ENCODE measurements at places on chromosomes 3 and 15. TPM values are rescaled to one million over a fixed set of nuclear protein-coding genes. Genes with fewer than 3 reads are reported as not detected.

- no peak for DNase-seq
Observed at GRCh38 chr3:51962854-51963530, 4.3 kb downstream of the PCBP4 start.

- peak; percentile 42 for DNase-seq
Observed at GRCh38 chr15:74172701-74173379, 670 bp upstream of the ISLR start.

DNA sequence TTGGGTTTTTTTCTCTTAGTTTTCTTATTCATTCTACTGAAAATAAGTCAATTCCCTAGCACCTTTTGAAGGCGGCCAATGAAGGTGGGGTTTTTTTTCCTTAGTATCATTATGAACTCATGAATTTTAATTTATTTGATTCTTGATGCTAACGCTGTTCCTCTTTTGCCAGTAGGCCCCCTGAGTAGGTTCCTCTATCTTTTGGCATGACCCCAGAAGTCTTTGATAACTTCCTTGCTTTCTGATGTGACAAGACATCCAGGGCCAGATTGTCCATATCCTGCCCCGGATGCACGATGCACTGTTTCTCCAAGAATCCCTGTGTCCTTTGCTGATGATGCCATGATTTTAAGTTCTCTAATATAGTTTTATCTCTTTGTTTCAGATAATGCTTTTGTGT lies 20.6 kb downstream of the LRRK1 start:
- no peak for DNase-seq

GRCh38 chr15:80744826-80745225 lies 34.3 kb upstream of the CEMIP start:
- DNase-seq = no peak

- peak; percentile 41 for DNase-seq
Observed at GRCh38 chr3:45553469-45553974, 41.0 kb upstream of the LIMD1 start.

- no peak for DNase-seq
Observed at GRCh38 chr3:119235151-119235550, 5.5 kb downstream of the B4GALT4 start.

GRCh38 chr3:142120707-142121106 lies 28.6 kb downstream of the TFDP2 start:
- DNase-seq = no peak

- DNase-seq = no peak
Observed at GRCh38 chr3:108136561-108137459, 46.0 kb upstream of the CD47 start.

GRCh38 chr3:194871143-194871863 lies 185.6 kb downstream of the FAM43A start:
- DNase-seq = peak; percentile 94

ARF4 gene
- total RNA-seq = 148 TPM

UBXN7 gene
- 35.2 TPM for total RNA-seq

DNA sequence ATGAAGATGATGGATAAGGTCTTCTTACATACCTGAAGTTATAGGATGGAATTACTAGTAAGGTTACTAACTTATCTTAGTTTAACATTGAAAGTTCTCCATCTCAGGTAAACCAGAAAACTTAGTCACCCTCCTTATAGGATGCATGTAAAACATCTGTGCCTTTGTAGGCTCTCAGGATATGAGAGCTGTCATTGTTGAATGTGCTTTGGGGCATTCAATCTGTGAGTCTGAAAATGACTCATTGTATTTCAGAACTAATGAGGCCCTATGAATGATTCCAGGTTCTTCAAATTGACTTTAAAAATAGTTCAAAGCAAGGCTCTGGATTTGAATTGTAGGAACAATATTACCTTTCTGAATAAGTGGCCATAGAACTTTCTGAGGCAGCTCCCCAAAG lies 237.7 kb upstream of the AZI2 start:
- no peak for DNase-seq

GRCh38 chr3:116849261-116849688 lies 139.7 kb downstream of the TUSC7 start:
- no peak for DNase-seq

CA12 gene
- 255 TPM for total RNA-seq

DNA sequence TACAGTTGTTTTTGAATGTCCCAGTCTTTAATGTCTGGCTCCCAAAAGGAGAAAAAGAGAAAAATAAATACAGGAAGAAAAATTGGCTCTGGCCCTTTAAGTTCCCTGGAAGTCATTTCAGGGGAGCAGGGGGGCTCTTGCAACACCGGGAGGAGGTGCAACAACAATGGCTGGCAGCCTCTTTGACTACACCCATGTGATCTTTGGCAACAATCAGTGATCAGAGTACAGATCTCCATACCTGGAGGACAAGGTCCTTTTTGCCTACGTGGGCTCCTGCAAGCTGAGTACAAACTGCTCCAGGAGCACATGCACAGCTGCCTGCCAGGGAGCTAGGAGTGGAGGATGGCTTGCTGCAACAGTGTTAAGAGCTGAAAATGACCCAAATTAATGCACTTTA lies 63.9 kb downstream of the GLCE start:
- DNase-seq = peak; percentile 81

DNA sequence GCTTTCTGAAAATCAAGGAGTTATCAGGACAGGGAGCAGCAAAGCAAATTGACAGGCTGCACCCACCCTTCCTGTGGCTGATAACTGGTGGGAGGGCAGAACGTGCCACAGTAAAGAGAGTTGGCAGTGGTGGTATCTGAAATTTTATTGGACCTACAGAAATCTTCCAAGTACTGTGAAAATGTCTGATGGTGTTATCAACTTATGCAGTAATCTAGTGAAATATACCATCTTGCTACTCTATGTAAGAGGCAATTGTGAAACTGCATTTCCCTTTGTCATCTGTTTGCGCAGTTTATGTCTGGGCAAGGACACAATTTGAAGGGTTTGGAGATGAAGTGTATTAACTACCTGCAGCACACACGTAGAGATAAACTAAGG lies 1.5 kb downstream of the PLCL2 start:
- DNase-seq = no peak

DNA sequence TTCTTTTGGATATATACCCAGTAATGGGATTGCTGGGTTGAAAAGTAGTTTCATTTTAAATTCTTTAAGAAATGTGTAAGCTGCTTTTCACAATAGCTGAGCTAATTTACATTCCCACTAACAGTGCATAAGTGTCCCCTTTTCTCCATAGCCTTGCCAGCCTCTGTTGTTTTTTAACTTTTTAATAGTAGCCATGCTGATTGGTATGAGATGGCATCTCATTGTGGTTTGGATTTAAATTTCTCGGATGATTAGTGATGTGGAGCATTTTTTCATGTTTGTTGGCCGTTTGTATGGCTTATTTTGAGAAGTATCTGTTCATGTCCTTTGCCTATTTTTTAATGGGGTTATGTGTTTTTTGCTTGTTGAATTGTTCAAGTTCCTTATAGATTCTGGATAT lies 444.3 kb upstream of the ATP11B start:
- no peak for DNase-seq

GRCh38 chr3:25266677-25267076 lies 161.4 kb upstream of the RARB start:
- no peak for DNase-seq

- DNase-seq = peak; percentile 51
Observed at GRCh38 chr15:41474436-41474835, 19.2 kb upstream of the ITPKA start.

- DNase-seq = no peak
Observed at GRCh38 chr15:29934251-29934650, 112.0 kb upstream of the TJP1 start.

GRCh38 chr15:99486371-99487336 lies 79.1 kb upstream of the MEF2A start:
- peak; percentile 67 for DNase-seq

STRIT1 gene
- not detected for total RNA-seq

- no peak for DNase-seq
Observed at GRCh38 chr15:58805095-58805494, 34.0 kb downstream of the MINDY2 start.

DNA sequence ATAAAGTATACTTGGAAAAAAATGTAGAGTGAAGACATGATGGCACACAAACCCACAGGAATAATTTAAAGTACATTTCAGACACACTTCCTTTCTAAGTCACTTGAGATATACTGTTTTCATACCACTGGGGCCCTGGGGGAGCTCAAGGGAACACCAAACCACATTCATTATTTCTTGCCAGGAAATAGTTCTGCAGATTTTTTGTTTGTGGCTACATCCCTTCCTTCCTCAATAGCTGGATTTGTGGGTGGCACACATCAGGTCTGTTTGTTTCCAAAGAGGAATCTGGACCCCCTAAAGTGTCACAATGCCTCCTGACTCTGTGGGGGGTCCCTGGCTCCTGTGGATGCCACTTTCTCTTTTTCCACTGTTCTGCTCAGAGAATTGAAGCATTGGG lies 153.5 kb upstream of the COL8A1 start:
- no peak for DNase-seq

- DNase-seq = peak; percentile 10
Observed at GRCh38 chr3:138062626-138063025, 52.7 kb downstream of the CLDN18 start.

GRCh38 chr3:110383356-110383755 lies 688.3 kb upstream of the NECTIN3 start:
- no peak for DNase-seq

- DNase-seq = no peak
Observed at GRCh38 chr3:115627180-115628074, 4.1 kb downstream of the GAP43 start.

DNA sequence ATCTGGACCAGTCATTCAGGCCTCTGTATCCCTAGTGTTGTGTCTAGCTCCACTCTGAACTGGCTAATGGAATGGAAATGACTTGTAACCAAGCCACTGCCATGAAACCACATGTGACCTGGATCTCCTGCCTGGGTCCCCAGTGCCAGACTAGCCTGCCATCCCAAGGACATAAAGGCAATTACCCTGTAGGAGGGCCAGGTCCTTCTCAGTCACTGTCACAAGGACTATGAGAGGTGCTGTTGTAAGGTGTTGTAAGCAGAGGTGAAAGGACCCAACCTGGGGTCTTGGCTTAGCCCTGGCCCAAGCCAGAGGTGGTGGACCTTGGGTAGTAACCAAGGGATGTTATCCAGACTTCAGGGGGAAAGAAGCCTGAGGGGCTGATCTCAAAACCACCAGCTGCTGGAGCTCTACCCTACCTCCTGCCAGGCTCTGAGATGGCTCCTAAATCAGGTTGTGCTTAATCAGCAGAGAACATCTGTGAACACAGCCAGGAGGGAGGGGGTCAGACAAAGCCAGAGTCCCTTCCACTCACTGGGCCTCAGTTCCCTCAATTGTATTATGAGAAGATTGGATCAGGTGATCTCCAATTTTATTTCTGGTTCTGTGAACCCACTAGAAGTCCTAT lies 15.7 kb upstream of the KLHL24 start:
- no peak for DNase-seq

CASR gene
- total RNA-seq = 0.31 TPM

DNA sequence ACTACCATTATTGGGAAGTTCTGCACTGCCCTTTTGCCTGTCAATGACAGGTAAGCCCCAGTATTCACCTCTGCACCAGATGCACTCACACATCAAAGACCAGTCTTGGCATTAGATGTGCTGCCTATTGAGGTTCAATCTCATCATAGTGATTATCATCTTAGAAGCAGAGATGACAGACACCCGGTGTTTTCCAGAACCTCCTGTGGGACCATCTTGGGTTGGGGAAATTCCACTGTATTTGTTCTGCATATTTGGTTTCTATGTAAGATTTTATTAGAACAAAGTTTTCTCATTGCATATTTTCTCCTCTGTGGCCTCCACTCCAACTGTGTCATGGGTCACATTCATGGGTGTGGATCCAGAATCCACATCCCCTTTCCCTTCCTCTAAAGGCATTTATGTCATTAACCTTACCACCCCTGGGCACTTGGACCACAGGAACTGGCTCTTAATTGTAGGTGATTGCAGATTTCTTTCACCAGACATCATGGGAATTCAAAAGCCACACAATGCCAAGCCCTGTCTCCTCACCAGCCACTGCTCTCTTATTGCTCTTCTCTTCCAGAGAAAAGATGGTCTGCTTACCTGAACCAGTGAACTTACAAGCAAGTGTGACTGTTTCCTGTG lies 31.2 kb downstream of the PLA1A start:
- no peak for DNase-seq

DNA sequence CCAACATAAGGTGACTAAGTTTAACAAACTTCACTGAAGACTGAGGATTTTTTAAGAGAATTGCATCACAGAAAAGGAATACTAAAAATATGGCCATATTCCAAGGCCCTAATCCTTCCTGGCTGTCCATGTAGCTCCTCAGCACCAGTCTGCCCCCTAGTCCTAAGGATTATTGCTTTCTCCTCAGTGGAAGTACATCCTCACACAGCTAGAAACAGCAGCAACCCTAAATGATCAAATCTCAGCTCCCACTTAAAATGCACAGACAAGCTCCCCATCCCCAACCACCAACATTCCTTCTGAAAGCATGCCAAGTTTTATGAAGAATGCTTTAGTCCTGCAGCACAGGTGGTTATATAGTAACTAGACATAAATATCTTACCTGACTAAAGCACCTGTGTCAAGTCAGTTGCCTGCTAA lies 14.7 kb downstream of the ST3GAL6 start:
- no peak for DNase-seq

DNA sequence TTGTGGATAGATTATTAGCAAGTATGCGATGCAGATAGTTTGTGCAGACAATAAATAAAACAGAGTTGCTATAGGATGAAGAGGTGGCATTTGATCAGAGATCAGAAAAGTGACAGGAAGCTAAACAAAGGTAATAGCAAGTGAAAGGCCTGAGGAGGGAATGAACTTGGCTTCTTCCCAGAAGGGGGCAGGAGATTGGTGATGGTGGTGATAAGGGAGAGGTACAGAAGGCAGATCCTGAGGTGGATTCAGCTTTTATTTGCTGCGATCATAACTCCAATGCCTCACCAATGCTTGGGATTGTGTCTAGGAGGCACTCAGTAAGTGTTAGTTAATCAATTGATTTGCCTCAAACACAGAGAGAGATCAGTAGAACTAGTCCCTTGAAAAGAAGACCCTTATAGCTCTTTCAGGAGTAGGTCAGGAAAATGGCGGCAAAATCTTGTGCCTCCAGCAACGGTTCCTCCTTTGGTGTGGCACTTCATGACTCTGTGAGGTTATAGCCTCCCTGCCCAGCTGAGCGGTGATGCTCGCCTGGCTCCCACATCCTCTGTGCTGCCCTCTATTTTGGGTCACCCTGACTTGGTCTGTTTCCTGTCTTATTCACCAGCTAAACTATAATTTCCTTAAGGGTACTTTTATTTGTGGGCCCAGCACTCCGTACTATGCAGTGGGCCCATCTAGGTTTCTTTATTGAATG lies 37.5 kb downstream of the TGFBR2 start:
- DNase-seq = peak; percentile 31

TICRR gene
- 1.3 TPM for total RNA-seq

- DNase-seq = no peak
Observed at GRCh38 chr3:98688363-98688762, 74.8 kb upstream of the ST3GAL6 start.

- peak; percentile 78 for DNase-seq
Observed at GRCh38 chr3:44870375-44871061, 3.9 kb upstream of the TGM4 start.

ATP8B4 gene
- total RNA-seq = 5.9 TPM
